Stimulated activated CD8-positive, alpha-beta memory T cell treated with anti-CD3 and anti-CD28 coated beads, Interleukin-15, amount 100 ng/mL, for 24 hours (primary cell): ENCODE measurements at places on chromosomes 7 and 10.

DNA sequence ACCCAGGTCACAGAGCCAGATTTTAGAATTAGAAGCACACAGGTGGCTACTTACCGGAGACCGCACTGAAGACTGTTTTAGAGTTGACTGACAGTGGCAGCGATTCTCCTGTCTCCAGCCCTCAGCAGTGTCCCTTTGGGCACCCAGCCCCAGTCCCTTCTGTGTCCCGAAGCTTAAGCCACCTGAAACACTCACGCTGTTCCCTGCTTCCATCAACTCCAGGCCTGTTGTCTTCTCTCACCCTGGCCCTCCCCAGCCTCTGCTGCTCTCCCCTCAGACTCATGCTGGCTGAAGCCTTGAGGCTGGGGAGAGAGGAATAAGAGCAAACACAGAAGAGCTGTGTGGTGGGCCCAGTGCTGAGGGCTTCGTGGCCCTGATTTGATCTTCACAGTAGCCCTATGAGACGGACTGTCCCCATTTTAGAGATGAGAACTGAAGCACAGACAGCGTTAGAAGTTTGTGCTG, 10.6 kb downstream of the SAP25 start:
- DNase-seq, result no peak

- no peak for DNase-seq
Measured at GRCh38 chr10:123428391-123428790, 237.8 kb upstream of the GPR26 start.

DNA sequence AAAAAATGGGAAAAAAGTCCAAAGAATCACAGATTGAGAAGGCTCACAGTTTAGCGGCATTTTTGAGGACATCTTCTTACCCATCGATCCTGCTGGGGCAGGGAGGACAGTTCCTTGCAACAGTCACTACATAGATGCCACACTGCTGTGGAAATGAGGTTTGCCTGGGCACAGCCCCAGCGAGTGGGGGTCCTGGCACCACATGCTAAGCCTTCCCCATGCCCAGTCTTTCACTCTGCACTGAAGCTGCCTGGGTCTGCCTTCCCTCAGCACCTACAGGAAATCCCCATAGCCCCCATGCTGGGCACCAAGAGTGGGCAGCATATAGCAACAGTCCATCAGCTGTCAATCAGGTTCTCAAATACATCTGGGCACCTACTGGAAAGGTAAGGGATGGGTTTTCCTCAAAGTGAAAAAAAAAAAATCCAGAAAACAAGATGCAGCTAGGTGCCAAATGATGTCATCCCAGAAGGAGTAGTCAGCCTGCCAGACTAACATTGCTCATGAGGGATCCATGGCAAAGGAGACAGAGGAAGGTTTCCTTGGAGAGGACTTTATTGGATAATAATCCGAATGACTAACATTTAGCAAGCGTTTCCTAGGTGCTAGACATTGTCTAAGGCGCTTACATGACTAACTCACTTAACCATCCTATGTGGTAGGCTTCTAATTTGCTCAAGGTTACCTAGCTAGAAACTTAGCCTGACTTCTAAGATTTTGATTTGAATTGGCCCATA, 125.7 kb upstream of the CXCL12 start:
- no peak for DNase-seq

DNA sequence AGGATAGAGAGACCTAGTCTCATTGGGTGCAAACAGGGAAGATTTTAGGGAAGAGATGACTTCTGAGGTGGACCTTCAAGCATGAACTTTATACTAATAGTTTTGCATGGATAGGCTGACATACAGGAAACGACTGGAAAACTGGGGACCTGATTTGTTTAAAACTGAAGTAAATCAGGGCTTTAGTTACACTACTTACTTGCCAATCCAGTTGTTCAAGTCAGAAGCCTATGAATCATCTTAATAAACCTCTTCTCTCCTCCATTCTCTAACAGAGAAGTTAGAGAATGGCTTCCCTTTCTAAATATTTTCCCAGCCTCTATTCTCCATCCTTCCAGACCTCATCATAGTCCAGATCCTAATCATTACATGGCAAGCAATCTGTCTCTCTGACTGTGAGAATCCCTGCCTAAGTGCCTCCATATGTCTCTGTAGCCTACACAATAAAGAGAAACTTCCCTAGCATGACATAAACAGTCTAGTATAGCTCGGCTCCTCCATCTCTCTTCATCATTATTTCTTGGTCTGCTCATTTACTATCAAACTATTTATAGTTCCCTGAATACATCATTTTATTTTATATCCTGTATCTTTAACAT, 55.8 kb downstream of the PRKG1 start:
- DNase-seq, result no peak

DNA sequence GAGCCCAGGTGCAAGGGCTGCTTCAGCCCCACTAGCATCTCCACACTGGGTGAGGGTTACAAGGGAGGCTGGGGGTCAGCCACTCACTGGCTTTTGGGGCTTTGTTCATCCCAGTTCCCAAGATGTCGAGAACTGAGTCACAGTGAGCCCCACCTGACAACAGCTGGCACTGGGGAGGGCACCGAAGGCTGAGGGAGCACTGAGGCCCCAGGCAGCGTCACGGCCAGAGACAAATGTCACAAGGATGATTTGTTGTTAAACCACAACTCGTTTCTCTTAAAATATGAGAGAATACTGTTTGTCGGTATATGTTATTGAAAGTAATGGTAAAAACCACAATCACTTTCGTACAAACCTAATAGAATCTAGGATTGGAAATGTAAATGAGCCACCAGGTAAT, 219.9 kb downstream of the CELF2 start:
- no peak for DNase-seq
